ENCODE measurements at places on chromosomes 3 and 15. TPM values are rescaled to one million over a fixed set of nuclear protein-coding genes. Genes with fewer than 3 reads are reported as not detected.

The MORC1 gene
- 2.4 TPM for total RNA-seq

The DHX36 gene
- total RNA-seq: 45.0 TPM

The SERINC4 gene
- total RNA-seq: not detected

The CLRN1 gene
- total RNA-seq: 3.4 TPM

GRCh38 chr3:7209098-7209497 lies 348.2 kb downstream of the GRM7 start:
- DNase-seq: no peak

GRCh38 chr3:86914670-86915069 lies 76.3 kb downstream of the VGLL3 start:
- no peak for DNase-seq

DNA sequence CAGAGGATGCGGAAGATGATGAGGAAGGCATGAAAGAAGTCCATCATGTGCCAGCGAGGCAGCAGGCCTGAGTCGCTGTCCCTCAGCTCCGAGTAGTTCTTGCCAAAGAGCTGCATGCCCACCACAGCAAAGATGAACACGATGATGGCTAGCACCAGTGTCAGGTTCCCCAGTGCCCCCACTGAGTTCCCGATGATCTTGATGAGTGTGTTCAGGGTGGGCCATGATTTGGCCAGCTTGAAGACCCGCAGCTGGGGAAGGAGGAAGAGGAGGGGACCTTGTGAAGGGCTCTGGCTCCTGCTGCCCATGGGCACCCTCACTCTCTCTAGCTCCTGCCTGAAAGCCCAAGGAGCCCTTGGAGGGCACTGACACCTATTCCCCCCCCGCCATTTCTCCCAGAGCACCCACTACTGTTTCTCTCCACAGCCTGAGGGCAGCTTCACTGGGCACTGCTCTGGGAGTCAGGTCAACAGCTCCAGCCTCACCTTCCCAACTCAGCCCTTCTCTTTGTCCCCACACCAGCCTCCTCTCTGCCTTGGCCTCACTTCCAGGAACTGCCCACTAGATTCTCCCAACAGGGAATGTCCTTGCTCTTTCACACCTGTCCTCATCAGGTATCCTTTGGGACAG lies 63.6 kb downstream of the SCN5A start:
- no peak for DNase-seq

GRCh38 chr15:93110502-93111040 lies 21.6 kb upstream of the RGMA start:
- DNase-seq: no peak

DNA sequence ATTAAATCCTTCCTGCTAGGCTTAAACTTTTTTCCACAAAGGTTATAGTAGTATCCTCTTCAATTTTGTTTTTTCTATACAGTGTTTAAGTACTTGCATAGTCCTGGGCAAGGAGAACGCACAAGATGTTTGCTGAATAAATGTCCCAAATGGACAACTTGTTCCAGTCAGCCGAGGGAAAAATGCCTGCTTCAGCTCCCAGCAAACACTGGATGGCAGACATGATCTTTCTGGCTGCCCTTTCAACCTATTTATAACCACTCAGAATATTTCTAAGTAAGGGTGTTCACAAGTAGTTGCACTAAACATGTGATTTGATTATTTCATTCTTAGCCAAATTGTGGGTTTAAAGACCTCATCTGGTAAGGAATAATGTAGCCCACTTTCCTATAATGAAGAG lies 29.8 kb downstream of the GNB4 start:
- DNase-seq: peak; percentile 52

- DNase-seq: no peak
Observed at GRCh38 chr3:98406034-98406433, 15.6 kb downstream of the OR5K3 start.

DNA sequence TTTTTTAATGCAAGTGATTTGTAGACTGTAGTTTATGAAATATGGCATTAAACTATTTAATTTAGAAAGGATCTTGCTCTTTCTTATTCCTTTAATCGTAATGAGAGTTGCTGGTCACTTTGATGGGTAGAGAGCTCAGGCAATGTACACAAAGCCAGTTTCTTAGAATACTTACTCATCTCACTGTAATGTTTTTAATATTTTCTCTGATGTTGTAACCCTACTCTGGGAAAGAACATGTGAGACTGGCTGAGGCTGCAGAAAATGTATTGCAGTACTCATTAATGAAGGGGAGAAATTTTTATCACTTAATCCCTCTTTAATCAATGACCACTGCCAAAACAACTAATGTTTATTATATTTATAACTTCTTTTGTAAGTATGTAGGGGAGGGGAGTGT lies 479.4 kb upstream of the KCNMB2 start:
- peak; percentile 17 for DNase-seq
